Left ventricle myocardium inferior (tissue), 1 donor: ENCODE measurements at places on chromosomes 2 and 18. TPM values are rescaled to one million over a fixed set of nuclear protein-coding genes. Genes with fewer than 3 reads are reported as not detected.

DNA sequence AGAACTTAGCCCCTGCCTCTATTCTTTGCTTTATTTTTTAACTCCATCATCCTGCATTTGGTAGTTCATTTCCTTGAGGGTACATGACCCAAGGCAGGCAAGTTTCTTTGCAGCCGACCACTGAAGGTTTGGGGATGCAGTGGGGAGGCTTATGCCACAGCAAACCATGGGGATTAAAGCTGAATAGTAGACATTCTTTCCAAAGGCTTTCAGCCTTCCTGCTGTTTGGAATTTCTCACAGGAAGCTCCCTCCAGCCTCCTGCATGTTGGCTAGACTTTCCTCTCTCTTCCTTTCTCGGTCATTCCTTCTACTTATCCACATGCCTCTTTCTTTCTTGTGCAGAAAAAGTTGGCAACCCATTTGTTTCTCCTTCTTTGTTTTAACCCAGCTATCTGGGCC is 77.3 kb downstream of the SOCS6 start:
- DNase-seq = no peak

- DNase-seq = peak; percentile 68
Measured at GRCh38 chr2:120825370-120826259, 89.9 kb downstream of the GLI2 start.

DNA sequence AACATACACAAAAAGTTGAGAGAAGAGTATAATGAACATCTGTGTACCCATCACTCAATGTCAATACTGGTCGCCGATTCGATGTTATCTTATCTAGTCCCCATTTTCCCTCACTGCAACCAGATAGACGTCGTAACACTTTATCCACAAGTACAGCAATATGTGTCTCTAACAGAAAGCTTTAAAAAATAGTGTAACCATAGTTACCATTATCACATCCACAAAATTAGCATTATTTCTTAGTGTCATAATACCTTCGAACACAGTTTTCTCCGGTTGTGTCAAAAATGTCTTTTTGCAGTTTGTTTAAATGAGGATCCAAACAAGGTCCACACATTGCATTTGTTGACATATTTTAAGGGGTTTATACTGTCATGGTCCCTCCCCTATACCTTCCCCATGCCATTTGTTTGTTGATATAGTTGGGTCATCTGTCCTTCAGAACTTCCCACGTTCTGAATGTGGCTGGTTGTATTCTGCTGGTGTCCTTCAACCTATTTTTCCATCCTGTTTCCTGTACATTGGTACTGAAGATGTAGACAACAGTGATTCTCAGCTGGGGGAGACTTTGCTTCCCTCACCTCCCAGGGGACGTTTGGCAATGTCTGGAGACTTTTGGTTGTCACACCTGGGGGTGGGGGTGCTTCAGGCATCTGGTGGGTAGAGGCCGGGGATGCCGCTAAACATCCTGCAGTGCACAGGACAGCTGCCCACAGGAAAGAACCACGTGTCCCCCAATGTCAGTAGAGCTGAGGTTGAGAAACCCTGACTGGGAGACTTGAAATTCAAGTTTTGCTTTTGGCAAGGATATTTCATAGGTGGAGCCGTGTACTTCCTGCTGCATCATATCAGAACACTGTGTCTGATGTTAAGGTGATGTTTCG is 72.7 kb upstream of the SPRED2 start:
- DNase-seq = no peak

DNA sequence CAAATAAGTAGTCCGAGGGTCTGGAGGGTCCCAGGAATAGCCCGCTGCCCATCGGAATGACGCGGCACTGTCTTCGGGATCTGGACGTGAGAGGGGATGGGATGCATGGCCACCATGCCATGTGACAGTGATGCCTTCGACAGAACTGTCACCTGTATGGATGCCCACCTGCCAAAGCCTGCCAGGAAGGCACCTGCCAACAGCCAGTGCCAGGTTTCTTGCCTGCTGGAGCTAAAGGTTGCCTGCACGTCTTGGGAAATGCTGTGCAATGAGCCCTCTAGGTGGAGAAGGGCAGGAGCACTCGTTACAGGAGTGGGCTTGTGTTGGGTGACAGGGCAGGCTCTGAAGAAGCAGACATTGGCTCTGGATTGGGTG is 20.5 kb downstream of the GPR35 start:
- peak; percentile 6 for DNase-seq

GRCh38 chr2:216404010-216404618 is 8.2 kb upstream of the SMARCAL1 start:
- DNase-seq = no peak

DNA sequence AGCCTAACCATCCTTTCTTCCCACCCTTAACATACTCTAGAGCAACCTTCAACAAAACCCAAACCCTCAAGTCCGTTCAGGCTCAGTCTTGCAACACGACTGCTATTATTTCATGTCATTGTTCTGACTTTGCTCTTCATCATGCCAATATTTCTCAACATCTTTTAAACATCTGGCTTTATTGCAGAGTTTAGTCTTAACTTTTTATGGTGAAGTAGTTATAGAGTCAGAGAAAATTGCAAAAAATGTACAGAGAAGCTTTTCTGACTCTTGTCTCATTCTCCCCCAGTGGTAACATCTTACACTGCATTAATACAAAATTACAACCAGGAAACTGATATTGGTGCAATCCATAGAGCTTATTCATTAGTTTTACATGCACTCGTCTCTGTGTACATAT is 3.9 kb downstream of the MARCO start:
- no peak for DNase-seq

GRCh38 chr2:149375801-149376361 is 45.5 kb downstream of the LYPD6 start:
- no peak for DNase-seq

GRCh38 chr2:119323459-119323858 is 43.2 kb downstream of the C2orf76 start:
- DNase-seq = no peak

DNA sequence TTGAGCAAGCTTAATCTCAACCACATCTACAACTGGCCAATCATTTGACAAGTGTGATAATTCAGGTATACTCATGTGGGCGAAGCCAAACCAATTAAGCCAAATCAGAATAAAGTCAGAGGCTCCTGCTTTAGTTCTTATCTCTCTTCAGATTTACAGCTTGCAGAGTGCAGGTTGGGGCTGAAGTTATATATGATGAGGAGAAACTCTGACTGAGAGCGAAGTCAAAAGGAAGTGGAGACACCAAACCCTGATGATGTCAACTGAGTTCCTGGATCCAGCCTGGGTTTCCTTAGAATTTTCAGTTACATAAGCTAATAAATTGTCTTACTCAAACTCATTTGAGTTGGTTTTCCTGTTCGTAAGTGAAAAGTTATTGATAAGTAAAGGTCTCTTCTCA is 73.9 kb downstream of the ASXL2 start:
- DNase-seq = no peak

DNA sequence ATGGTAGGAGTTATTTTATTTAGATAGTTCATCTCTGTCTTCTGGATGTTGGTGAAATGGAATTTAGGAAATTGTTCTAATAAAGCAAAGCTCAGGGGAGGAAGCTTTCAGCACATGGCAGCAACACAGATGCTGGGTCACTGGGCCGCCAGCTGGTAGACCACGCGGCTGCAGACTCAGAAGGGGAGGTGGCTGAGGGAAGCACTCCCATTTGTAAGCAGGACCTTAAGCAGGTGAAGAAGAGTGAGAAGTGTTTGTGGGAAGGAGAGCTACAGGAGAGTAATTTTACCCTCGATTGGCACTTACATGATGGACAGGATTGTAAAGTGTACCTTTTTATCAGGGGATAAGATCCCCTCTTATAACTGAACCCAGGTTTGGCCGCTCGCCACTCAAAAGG is 24.4 kb downstream of the NMS start:
- DNase-seq = no peak

- DNase-seq = no peak
Measured at GRCh38 chr18:44467718-44468117, 213.0 kb upstream of the SETBP1 start.

DNA sequence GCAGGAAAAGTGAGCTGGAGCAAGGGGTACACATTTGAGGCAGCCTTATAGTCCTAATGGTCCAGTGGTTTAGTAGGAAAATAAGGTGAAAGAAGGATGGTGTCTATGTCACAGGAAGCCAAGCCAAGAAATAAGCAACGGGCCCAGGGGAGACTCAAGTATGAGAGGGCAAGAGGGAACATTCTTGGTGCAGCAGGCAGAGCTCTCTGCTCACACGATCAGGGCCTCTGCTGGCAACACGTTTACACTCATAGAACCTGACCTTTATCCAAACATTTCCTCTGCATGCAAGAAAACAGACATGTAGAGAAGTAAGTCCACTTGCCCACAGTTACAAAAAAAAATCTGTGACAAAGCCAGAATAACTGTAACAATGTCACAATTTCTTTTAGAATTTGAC is 32.6 kb upstream of the LRRC30 start:
- no peak for DNase-seq

GRCh38 chr2:98459496-98460175 is 15.0 kb downstream of the INPP4A start:
- DNase-seq = no peak

DNA sequence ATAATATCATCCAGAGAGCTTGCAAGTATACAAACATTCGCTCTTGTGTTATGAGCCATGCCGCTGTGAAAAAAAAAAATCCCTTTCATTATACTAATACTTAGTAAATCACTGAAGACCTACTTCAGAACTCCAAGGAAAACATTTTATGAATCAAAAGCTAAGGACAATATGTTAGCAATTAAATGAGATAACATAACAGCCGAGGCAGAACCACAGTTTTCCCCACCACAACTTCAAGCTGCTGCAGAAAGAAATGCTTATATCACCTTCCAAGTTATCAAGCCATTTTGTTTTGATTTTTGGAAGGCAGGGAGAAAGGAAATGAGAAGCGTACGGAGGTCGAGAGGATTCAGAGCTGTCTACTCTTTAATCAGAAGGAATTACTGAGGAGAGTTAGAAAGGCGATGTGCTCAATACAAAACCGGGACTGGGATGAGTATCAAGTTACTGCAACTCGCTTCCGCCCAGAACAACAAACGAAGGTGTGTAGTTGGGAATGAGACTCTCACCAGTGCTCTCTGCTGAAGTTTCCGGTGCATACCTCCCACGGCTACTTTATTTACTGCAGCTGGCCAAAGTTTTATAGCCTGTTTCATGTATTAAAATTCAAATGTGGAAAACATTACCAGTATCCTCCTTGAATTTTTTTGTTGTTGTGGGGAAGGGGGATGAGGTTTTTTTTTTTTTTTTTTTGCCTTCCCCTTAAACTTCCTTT is 292.2 kb upstream of the CCDC68 start:
- DNase-seq = no peak

DNA sequence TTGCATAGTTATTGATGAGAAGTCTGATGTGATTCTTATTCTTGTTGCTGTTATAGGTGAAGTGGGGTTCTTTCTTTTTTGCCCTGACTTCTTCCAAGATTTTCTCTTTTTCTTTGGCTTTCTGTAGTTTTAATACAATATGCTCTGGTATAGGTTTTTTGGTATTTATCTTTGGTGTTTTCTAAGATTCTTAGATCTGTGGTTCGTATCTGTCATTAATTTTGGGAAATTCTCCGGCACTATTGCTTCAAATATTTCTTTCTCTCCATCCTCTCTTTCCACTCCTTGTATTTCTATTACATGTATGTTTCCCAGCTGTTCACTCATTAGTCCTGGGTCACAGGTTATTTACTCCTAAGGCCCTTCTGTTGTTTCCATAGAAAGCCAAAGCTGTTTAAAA is 43.8 kb downstream of the SKA1 start:
- DNase-seq = no peak

DNA sequence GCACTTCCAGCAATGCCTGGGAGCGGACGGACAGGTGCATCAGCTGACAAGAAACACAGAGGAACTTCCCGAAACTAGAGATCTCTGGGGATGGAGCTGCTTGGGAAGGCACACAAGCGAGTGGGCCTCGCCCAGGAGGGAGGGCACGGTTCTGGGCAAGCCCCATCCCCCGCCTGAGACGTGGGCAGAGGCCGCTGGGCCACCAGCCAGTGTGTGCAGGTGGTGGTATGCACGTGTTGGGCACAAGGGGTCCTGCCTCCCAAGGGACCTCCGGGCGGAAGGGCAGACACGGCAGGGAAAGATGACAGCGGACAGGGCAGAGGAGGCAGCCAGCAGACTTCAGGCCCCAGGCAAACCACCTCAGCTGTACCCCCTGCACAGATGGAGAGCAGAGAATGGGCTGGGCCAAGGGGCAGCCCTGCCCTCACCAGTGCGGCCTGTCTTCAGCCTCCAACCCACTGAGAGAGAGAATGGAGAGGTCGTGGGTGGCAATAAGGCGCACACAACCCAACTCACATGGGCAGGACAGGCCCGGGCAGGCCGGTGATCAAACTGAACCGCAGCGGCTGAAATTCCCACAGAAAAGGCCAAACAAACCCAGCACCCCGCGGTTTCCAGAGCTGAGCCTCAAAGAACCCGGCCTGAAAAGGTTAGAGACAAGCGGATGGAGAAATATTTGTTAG is 51.2 kb downstream of the HDAC4 start:
- DNase-seq = no peak

GRCh38 chr2:159637240-159637639 is 20.9 kb upstream of the BAZ2B start:
- no peak for DNase-seq

DNA sequence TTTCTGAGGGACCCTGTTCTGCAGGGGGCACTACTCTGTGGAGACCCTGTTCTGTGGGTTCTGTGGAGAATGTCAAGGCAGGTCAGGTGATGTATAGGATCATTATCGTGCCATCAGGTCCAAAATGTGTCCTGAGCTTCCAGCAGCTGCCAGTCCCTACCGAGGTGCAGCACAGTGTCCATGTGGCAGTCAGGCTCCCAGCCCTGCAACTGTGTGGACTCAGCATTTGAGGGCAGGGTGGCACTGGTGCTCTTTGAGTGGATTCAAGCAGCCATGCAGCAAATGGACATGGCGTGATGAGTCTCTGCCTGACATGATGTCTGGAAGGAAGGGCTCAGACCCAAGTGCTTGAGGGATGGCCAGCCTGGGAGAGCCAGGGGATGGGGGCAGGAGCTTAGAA is 35.0 kb downstream of the STK25 start:
- DNase-seq = no peak

DNA sequence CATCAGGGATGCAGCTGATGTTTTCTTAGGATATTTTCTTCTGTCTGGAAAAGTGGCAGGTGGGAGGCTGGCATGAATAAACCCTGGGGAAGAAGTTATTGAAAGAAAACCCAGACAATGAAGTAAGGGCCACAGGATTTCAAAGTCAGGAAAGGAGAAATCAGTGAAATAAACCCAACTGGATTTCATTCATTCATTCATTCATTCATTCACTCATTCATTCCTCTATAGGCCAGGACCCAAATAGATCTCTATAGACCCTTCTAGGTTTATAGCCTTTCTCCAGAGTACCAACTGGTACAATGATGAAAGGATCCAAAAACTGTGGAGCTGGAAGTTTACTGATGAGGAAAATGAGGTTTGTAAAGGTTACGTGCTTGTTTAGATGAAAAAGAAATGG is 67.3 kb upstream of the DNMT3A start:
- DNase-seq = no peak

Gene AGAP1
- 18.1 TPM for total RNA-seq

Gene HOXD3
- total RNA-seq = not detected

Gene SLC16A14
- total RNA-seq = 3.4 TPM

Gene EVX2
- total RNA-seq = not detected

Gene TUBA4B
- not detected for total RNA-seq
